ENCODE measurements at places on chromosomes 7 and 10. TPM values are rescaled to one million over a fixed set of nuclear protein-coding genes. Genes with fewer than 3 reads are reported as not detected.
A peak's percentile ranks its signal among the peaks of the same experiment; 100 is the strongest.

Gene TRPV5
- total RNA-seq, result not detected

- no peaks in the 10 kb centered on the region for H3K27me3 ChIP-seq
- H3K4me1 ChIP-seq, result no peaks in the 10 kb centered on the region
- H3K4me3 ChIP-seq, result no peak overlapping the region
- no peak for DNase-seq
- H3K27ac ChIP-seq, result no peak overlapping the region
These were observed 83.4 kb upstream of the FAM3C start for GRCh38 chr7:121479466-121479865.

GRCh38 chr7:22934473-22935065 lies 79.4 kb downstream of the HYCC1 start:
- no peaks in the 10 kb centered on the region for H3K27me3 ChIP-seq
- no peaks in the 10 kb centered on the region for H3K36me3 ChIP-seq
- peak overlapping the region; percentile 28 for H3K27ac ChIP-seq

Gene CRPPA
- total RNA-seq, result 6.0 TPM

DNA sequence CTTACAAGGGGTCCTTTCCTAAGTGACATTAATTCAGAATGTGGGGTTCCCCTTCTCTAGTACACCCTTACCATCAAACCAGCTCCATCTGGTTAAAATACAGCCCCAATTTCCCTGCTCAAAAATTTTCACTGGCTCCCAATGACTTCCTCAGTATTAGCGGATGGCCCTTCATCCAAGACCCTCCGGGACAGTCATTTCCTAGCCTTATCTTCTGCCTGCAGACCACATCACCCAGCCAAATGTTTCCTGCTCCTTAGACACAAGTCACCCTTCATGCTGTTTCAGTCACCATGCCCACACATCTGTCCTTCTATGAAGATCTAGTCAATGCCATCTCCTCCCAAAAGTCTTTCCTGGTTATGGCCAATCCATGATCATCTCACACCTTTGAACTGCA lies 45.2 kb downstream of the PARD3 start:
- no peaks in the 10 kb centered on the region for H3K4me1 ChIP-seq
- no peaks in the 10 kb centered on the region for H3K36me3 ChIP-seq
- no peak overlapping the region for H3K27ac ChIP-seq
- no peak overlapping the region for H3K4me3 ChIP-seq
- H3K27me3 ChIP-seq, result no peaks in the 10 kb centered on the region

Gene SKAP2
- 13.0 TPM for total RNA-seq

DNA sequence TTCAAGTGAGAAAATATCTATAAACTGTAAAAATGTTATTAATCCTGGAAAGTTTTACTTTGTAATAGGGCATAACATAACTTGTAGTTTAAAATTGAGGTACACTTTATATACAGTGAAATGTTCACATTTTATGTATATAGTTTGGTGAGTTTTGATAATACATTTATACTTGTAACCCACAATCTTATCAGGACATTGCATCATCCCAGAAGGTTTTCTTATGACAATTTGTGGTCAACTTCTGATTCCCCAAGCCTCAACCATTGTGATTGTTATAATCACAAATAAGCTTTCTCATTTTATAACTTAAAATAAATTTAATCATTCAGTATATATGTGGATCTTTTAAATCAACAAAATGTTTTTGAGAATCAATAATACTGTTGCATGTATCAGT lies 151.1 kb downstream of the TFPI2 start:
- H3K27ac ChIP-seq, result no peak overlapping the region
- H3K36me3 ChIP-seq, result no peaks in the 10 kb centered on the region
- no peak overlapping the region for H3K4me3 ChIP-seq
- no peaks in the 10 kb centered on the region for H3K4me1 ChIP-seq

- no peak for DNase-seq
- no peak overlapping the region for H3K27ac ChIP-seq
- H3K27me3 ChIP-seq, result no peaks in the 10 kb centered on the region
- H3K4me3 ChIP-seq, result no peak overlapping the region
- H3K36me3 ChIP-seq, result no peaks in the 10 kb centered on the region
These were observed 22.7 kb downstream of the HKDC1 start for GRCh38 chr10:69242852-69243212.

Gene UBE2D1
- 17.6 TPM for total RNA-seq

Gene PRLHR
- not detected for total RNA-seq

Measured in sigmoid colon (tissue), 7 donors.